ENCODE measurements at places on chromosomes 13 and 19.

GRCh38 chr19:46813839-46814358 is 25.5 kb upstream of the SLC1A5 start:
- DNase-seq, result no peak

DNA sequence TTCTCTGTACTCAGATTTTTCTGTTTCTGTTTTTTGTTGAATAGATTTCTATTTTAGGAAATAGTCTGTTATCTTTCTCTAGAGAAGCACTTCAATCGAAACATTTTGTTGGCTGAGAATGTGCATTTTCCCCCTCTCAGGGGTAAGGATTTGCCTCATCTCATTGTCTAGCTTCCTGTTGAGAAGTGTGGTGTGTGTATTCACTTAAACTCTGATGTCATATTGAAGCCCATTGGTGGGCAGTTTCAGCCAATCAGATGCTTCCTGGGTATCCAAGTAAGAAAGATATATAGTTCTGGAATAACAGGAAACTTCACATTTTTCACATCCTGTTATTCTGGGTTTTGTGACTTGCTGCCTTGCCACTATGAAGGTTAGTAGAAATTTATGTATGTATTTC is 87.6 kb downstream of the ARHGEF7 start:
- peak; percentile 64 for DNase-seq

DNA sequence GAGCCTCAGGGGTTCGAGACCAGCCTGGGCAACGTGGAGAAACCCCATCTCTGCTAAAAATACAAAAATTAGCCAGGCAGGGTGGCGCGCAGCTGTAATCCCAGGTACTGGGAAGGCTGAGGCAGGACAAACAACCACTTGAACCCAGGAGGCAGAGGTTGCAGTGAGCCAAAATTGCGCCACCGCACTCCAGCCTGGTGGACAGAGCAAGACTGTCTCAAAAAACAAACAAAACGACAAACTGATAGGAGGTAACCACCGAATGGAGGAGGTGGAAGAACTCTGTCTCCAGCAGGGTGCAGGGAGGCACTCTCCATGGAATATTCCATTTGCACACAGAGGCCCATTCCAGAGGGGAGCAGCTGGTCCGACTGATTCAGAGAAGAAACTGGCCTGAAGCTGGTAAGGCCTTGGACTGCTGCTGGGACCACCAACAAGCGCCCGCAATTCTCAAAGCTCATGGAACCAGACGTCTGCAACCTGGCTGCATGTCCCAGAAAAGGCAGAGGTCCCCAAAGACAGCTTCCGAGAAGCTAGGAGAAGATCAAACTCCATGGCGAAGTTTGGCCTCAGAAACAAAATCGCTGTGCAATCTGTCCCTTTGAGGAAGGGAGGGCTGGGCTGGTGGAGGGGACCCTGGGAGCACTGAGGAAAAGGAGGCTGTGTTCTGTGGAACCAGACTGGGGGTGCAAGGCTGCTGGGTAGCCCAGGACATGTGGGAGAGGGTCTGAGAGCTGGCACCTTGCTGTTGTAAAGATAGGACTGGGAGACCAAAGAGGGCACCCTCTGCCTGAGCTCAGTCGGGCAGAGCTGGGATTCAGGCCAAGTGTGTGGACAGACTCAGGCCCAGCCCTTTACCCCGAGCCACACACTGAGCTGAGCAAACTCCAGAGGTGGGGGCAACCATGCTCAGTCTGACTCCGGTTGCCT is 35.2 kb downstream of the SLC25A42 start:
- no peak for DNase-seq

DNA sequence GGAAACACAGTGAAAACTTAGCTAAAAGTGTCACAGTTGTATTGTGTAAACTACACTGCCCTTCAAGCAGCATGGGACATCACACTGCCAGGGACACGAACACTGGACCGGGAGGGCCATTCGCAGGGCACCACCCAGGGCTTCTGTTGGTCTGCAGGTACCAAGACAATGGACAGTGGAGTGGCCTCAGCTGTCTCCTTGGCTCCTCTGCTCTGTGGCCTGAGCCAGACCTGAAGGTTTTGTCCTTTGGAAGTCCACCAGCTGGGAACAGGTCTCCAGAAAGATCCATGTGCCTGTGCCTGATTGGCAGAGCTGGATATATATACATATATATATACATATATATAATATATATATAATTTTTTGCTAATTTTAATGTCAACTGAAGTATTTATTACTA is 149.8 kb downstream of the ZNF536 start:
- no peak for DNase-seq

DNA sequence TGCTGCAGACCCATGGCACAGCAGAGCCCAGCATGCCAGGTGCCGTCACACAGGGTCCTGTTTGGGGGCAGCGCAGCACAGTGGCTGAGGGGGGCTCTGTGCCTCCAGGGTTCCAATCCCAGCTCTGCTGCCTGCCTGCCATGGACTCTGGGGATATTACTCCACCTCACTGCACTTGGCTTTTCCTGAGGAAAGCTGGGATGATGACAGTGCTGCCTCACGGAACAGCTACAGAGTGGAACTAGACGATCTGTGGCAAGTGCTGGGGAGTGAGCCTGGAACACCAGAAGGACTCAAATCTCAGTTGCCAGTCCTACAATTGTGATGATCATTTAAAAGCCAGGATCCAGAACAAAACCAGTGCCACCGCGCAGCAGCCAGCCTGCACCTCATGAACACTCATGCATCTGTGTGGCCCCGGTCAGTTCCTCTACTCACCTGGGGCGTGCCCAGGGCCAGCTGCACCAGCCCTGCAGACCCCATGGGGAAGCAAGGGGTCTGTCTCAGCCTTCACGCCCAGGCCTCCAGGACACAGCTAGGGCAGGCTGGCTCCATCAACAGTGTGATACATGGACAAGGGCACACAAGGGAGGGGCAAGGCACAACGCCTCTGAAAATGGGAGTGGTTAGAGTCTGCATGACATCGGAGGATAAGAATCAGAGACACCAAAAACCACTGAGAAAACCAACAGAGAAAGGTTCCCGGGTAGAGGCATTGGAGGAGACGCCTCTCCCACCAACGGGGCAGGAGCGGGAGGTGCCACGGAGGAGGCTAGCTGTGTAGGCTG is 55.2 kb downstream of the ATP7B start:
- no peak for DNase-seq

GRCh38 chr19:40807147-40808020 is 8.4 kb downstream of the EGLN2 start:
- DNase-seq, result no peak

GRCh38 chr13:29761160-29761559 is 89.3 kb downstream of the UBL3 start:
- no peak for DNase-seq

GRCh38 chr13:98228661-98229341 is 51.7 kb upstream of the RNF113B start:
- no peak for DNase-seq

GRCh38 chr19:15297416-15298224 is 34.7 kb downstream of the BRD4 start:
- no peak for DNase-seq

GRCh38 chr13:110209950-110210603 is 96.9 kb downstream of the COL4A1 start:
- DNase-seq, result no peak

DNA sequence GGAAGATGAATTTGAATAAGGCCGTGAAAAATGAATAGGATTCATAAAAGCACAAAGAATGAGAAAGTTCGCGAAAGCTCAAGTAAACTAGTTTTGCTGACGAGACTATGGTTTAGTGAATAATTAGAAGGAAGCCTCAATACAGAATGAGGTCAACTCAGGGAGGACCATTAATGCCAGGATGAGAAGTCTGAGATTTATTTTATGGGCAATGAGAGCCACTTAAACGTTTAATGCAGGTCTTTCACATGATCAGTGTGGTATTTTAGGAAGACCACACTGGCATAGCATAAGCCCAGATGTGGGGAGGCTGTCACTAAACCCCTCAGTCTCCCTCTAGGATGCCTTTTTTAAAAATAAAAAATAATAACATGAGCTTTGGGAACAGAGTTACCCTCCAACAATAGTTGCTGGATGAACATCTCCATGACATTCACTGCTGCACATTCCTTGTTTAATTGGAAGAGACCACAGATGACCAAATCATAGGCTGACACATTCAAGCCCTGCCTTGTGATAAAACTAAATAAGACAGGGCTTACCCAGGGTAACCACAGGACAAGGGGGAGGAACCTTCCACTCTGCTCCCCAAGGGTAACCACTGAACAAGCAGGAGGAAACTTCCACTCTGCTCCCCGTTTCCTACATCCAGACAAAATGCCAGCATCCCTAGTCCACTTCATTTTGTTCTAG is 43.6 kb upstream of the LSM14A start:
- DNase-seq, result no peak

- DNase-seq, result peak; percentile 78
These were observed at the start of gene ARHGEF1 for GRCh38 chr19:41882568-41883462. TSS of gene ARHGEF1 (plus strand) at chr19:41883184. CDS start at chr19:41888083, 4,899 bp downstream.

DNA sequence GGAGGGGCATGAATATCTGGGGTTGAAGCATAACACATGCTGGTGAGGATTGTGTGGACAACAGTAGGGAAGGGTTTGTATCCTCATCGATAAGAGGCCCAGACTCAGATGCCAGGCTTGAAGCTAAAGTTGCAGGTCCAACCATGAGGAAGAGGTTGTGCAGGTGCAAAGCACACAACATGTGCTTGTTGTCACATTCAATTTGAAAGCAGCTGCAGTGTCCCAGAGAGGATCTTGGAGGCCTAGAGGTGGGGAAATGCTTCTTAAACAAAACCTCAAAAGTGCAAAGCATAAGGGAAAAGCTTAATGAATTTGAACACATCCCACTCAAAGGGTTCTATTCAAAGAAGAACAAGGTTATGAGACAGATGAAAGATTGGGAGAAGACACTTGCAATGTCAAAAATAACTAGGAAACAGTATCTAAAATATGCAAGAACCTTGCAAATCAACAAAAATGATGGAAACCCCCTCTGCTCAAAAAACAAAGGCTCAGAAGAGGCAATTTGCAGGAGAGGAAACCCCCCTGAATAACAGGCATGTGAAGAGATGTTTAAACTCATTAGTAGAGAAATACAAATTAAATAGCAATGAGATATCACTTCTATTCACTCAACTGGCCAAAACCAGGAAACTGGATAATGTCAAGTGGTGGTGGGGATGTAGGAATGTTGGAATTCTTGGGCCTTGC is 187.1 kb downstream of the KATNAL1 start:
- no peak for DNase-seq

GRCh38 chr13:23615395-23616081 is 45.3 kb downstream of the TNFRSF19 start:
- DNase-seq, result no peak

DNA sequence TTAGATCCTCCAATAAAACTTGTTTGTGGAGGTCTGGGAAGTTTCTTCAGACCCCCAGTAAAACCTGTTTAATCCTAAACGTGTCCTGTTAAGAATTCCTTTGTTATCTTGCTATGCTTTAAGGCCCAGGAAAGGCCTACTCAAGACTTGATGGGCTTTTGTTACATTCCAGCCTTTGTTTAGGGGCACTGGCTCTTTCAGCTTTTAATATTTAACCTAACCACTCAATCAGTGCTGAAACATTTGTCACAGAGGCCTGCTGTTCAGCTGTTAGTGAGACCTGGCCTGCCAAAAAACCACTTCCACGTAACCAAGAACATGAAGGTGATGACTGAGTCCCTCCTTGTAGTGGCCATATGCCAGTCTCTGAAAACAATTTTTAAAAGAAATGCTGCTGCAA is 41.7 kb downstream of the PCDH17 start:
- no peak for DNase-seq

- DNase-seq, result peak; percentile 72
These were observed 7.7 kb downstream of the PLEKHF1 start for GRCh38 chr19:29672933-29673336.

- peak; percentile 53 for DNase-seq
These were observed at the start of gene CEACAM1 for GRCh38 chr19:42528354-42529247. TSS of gene CEACAM1 (minus strand) at chr19:42528481. CDS start at chr19:42528374, 107 bp downstream.

DNA sequence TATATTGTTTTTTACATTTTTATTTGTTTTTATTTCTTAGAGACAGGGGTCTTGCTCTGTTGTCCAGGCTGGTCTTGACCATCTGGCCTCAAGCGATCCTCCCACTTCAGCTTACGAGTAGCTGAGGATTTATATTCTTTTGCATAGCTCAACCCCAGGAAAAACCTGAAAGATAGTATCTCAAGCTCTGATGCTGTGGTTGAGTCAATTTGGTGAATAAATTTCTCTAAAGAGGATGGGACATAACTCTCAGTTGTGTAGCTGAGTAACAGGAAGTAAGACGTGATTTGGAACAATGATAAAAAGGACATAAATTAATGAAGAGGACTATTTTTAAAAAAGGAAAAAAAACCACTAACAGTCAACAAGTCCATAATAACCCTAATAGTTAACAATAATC is 79.8 kb upstream of the TNFSF11 start:
- no peak for DNase-seq

GRCh38 chr13:45690636-45691035 is 11.5 kb upstream of the CBY2 start:
- DNase-seq, result no peak
